Fibroblast of the aortic adventitia (primary cell): ENCODE measurements at places on chromosomes 7 and 10. TPM values are rescaled to one million over a fixed set of nuclear protein-coding genes. Genes with fewer than 3 reads are reported as not detected.

Gene NXPH1
- total RNA-seq, result not detected in 2 replicates

Gene AKR1C2
- 48.2 and 376 TPM in 2 replicates for total RNA-seq

Gene CHST3
- total RNA-seq, result 18.6 and 19.3 TPM in 2 replicates

Gene ARMC3
- 0.25 TPM in 1 of 2 replicates, not detected in the other for total RNA-seq

Gene PALD1
- 0.16 and 0.18 TPM in 2 replicates for total RNA-seq

Gene ELAPOR2
- total RNA-seq, result 4.2 and 14.7 TPM in 2 replicates

Gene SPDYE11
- total RNA-seq, result 0.08 TPM in 1 of 2 replicates, not detected in the other

Gene ANXA8
- total RNA-seq, result 0.18 and 1.5 TPM in 2 replicates

Gene HABP2
- not detected in 2 replicates for total RNA-seq

Gene SEMA3E
- total RNA-seq, result 0.98 and 16.1 TPM in 2 replicates

Gene NEUROD6
- not detected in 2 replicates for total RNA-seq

Gene ADRB1
- not detected in 2 replicates for total RNA-seq

GRCh38 chr10:113961182-113962031, 82.3 kb upstream of the ADRB1 start:
- DNase-seq, result no peak

DNA sequence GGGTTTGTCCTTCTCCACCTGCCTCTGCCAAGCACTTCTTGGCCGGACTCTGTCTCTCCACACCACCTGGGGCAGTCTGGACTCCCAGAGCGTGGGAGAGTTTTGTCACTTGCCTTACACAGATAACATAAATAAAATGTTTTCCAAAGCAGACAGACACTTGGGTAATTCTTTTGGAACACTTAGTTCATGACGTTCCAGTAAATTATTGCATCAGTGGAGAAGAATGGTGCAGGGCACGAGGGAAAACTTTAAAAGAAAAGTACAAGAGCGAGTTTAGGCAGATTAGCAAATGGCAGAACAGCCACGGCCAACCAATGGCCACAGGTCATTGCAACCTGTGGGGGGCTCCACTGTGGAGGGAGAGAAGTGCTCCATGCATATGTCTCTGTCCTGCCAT, 170.6 kb upstream of the GRB10 start:
- peak; percentile 47 for DNase-seq

GRCh38 chr7:4017785-4018184, 664.3 kb upstream of the FOXK1 start:
- no peak for DNase-seq

GRCh38 chr7:32891043-32891799, at the start of gene KBTBD2:
Gene KBTBD2 (minus strand): TSS chr7:32891760. CDS start chr7:32879604, 12,156 bp downstream.
- DNase-seq, result peak; percentile 81

- no peak for DNase-seq
Observed at GRCh38 chr10:114547514-114547913, 110.6 kb downstream of the ABLIM1 start.

- DNase-seq, result no peak
Observed at GRCh38 chr10:18226336-18226735, 86.1 kb downstream of the CACNB2 start.

DNA sequence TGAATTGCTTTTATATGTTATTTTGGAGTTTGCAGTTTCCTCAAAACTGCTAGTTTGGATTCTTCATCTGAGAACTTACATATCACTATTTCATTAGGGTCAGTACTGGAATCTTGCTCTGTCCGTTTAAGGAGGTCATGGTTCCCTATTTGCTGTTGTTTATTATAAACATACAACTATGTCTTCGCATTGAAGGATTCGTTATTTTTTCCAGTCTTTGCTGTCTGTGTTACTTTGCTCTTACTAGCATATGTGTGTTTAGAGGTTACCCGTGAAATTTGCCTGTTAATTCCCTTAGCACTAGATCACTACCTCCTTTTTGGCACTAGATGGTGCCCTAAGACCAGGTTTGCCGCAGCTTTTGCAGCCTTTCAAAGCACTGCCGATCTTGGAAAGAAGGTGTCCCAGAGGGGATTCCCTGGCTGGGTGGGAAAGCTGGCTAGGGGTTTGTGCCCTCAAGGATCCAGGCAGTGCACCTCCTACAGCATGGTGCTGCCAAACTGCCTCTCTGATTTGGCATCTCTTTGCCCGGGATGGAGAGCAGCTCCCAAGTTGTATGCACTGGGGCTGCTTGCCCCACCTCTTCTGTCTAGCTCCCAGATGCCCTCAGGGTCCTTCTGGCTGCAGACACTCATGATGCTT, 103.1 kb upstream of the APBB1IP start:
- DNase-seq, result peak; percentile 82

- no peak for DNase-seq
Observed at GRCh38 chr7:50317221-50317678, 12.7 kb downstream of the IKZF1 start.

DNA sequence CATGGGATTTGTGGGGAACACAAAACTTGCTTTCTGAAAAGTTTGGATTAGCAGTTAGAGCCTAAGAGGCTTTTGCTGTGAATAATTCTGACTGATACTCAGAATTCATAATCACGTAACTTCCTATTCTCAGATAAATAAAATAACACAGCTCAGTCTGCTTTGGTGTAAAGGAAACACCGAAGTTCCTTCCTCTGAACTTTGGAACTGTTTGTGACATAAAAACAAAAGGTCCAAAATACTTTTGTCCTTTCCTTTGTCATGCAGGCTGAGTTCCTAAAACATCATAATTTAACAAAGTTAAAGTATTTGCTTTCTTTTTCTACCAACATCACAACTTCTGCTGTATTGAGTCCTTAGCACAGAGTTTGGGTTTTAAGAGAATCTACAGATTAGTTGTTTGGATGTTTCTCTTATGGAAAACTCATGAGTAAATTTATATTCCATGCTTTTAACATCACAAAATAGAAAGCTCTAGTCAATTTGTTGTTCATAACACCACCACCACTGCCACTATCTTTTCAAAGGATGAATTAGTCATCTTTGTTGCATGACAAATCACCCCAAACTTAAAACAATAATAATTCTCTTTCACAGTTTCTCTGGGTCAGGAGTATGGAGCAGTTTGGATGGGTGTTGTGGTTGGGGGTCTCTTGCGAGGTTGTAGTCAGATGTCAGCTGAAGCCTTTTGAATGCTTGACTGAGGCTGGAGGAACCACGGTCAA, 123.4 kb downstream of the REEP3 start:
- peak; percentile 17 for DNase-seq

DNA sequence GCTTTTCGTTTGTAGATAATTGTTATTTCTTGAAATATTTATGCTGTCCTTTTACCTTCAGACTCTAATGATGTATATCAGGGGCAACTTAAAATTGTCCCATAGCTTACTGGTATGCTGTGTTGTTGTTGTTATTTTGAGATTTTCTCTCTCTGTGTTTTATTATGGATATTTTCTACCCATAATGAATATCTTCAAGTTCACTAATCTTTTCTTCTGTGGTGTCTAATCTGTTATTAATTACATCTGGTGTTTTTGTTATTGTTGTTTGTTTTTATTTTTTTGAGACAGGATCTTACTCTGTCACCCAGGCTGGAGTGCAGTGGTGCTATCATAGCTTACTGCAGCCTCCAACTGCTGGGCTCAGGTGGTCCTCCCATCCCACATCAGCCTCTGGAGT, 102.1 kb downstream of the ANKRD61 start:
- no peak for DNase-seq

GRCh38 chr7:102117743-102118142, 168.9 kb upstream of the SH2B2 start:
- peak; percentile 73 for DNase-seq

GRCh38 chr10:90859321-90859751, 1.5 kb upstream of the HTR7 start:
- DNase-seq, result peak; percentile 79

- DNase-seq, result no peak
Observed at GRCh38 chr10:62162261-62162981, 106.2 kb downstream of the RTKN2 start.

DNA sequence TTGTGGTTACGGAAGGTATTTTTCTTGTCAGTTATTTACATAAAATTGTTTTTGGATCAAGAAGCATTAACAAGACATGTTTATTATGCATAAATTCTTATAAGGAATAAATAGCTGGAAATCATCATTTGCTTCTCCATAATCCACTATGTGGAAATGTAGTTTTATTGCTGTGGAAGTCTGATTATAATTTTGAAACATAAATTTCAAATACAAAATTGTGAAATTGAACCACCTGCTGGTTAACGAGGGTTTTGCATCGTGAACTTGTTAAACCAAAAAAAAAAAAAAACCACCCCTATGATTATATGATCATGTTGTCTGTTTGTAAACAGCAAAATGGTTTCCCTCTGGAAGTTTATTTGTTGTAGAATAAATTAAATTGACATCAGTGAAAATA, 25.9 kb downstream of the ABRAXAS2 start:
- DNase-seq, result peak; percentile 66

- peak; percentile 86 for DNase-seq
Observed at GRCh38 chr10:122939856-122940543, 14.0 kb downstream of the C10orf88 start.

DNA sequence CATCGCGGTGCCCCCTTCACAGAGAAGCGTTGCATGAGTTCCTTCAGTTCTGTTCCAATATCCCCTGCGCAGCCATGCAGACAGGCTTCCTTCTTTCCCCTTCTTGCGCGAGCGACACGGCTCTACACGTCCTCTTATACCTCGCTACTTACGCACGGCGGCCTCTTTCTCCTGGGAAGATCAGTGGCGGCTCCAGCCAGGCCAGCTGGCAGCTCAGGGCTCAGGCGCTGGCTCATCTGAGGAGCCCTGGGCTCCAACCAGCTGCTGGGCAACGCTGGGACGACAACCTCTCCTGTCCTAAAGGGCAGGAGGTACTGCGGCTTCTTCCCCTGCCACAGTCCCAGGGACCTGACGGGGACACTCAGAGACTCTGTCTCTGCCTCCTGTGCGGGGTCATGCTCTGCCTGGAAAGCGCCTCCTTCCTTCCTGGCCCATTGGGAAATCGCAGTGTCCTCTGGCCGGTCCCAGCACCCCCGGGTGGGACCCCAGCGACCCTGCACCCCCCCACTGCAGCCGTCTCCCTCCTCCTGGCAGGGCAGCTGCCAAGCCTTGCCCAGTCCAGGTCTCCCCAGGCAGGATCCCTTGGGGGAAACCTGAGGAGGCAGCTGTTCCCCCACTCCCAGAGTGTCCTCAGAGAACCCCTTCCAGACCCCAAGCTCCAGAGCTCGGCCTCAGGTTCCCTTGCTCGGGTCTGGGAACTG, 5.0 kb upstream of the FAM20C start:
- no peak for DNase-seq

GRCh38 chr10:124494046-124494807, 32.6 kb downstream of the LHPP start:
- no peak for DNase-seq

- DNase-seq, result no peak
Observed at GRCh38 chr7:1749864-1750466, 79.9 kb downstream of the ELFN1 start.

DNA sequence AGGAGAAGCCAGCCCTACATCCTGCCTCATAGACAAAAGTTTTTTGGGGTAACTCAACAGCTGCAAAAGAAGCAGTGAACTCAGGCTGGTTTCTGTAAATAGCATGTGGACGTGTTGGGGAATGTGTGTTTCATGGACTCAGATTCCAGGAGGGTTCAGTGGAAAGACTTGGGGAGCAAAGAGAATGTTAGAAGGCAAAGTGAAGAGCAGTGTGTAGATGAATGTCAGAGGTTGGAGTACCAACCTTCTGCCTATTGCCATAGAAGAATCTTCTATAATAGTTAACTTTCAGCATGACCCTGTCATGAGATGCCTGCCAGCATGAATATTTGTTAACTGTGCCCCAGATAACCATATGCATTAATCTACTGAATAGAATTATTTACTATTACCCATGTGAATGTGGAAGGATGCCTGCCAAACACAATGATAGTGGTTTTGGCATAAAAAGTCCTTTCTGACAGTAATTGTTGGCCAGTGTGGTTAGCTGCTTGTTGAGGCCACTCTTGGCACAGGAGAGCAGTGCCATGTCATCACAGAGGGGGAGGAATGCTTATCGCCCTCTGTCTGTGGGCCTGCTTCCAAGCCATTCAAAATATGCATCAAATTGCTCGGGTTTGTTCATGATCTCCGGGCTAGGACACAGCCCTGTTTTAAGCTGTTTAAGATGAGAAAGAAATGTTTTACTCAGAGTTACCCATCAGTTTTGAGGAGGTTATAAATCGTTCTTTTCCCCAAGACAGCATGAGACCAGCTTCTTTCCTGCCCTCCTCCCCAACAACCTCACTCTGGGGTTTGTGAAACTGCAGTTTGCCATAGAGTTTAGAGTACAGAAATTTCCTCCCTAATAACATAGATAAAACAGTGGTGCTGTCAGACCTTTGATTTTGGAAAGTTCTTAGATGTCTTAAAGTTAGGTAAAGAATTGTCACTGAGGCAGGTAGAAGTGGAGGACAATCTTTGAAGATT, 165.3 kb downstream of the WNT2 start:
- DNase-seq, result peak; percentile 99

DNA sequence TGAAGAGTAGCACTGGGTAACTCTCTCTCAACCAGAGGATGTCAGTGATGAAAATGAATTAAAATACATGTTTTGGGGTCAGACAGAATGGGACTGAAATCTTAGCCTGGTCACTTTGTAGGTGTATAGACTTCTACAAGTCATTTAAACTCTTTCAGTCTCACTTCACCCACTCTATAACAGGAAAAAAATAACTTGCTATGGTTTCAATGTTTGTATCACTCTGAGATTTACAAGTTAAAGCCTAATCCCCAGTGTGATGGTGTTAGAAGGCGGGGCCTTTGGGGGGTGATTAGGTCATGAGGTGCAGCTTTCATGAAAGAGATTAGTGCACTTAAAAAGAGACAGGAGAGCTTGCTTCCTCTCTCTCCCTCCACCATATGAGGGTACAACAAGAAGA, 134.8 kb downstream of the INHBA start:
- DNase-seq, result no peak

GRCh38 chr7:92641921-92642511, 51.8 kb upstream of the FAM133B start:
- DNase-seq, result peak; percentile 45

DNA sequence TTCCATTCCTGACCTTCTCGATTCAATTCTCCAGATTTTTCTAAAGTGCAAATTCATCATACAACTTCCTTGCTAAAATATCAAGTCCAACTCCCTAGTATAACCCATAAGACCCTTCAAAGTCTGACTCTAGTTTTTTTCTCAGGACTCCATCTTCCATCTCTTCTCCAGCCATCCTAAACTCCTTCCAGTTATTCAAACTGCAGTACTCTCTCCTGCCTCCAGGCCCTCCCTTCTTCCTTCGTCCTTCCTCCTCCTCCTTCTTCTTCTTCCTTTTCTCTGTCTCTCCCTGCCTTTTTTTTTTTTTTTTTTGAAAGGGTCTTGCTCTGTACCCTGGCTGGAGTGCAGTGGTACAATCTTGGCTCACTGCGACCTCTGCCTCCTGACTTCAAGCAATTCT, 111.9 kb downstream of the RELN start:
- no peak for DNase-seq

GRCh38 chr10:4312051-4312835, 513.8 kb upstream of the AKR1E2 start:
- no peak for DNase-seq

DNA sequence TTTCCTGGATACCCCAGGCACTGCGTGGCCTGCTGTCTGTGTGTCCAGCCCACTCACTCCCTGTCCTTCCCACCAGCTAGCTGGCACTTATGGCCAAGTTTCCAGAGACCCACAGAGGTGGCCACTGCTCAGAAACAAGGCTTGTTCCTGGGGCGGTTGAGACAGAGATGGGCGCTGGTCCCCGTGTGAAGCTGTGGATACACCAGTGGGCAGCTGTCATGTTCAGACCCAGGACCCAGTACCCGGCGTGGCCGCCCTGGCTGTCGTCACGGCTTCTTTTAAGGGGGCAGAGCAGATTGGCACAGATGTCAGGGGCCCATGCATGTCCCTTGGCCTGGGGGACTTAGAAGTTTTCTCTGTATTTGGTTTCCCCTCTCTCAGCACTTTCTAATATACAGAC, 36.3 kb downstream of the FOXL3 start:
- no peak for DNase-seq
